Psoas muscle (tissue), 8 donors: ENCODE measurements at places on chromosomes 16 and 17.

- no peak for DNase-seq
Measured at GRCh38 chr16:89828870-89829629, 775 bp downstream of the SPIRE2 start.

DNA sequence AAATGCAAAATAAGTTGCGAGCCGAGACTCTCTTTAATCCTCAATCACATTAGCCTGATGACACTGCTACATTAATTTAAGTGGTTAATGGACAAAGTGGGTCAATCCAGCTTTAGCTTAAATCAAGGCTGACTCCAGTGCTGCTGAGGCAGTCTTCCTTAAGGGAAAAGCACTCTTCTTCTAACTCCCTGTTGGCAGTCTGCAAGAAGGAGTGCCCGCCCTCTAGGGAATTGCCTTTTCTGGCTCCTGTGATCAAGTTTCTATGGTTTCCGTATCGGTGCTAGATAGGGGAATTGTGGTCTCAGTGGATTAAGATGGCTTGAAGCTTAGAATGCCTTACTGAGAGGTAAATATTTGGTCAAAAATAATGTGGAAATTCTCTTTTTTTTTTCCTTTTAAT is 41.0 kb downstream of the HS3ST3B1 start:
- no peak for DNase-seq

- peak; percentile 50 for DNase-seq
Measured at GRCh38 chr16:7653746-7654461, 321.3 kb downstream of the RBFOX1 start.

DNA sequence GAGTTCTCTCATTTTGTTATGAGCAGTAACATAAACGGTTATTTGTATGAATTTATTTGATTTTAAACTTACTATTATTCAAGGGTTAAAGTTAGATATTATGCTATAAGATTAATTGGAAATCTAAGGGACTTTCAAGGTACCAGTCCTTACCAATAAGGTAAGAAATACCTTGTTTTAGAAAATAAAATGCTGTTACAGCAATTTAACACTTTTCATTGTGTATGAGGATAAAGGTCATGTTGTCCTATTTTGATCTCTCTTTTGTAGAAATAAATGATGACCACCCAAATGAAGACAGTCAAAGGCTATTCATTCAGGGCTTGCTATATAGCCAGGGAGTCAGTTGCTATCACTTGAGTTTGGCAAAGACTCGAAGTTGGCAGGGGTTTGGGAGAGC is 1185.9 kb upstream of the GOT2 start:
- DNase-seq, result no peak

- no peak for DNase-seq
Measured at GRCh38 chr16:88287219-88287618, 95.5 kb upstream of the ZNF469 start.

DNA sequence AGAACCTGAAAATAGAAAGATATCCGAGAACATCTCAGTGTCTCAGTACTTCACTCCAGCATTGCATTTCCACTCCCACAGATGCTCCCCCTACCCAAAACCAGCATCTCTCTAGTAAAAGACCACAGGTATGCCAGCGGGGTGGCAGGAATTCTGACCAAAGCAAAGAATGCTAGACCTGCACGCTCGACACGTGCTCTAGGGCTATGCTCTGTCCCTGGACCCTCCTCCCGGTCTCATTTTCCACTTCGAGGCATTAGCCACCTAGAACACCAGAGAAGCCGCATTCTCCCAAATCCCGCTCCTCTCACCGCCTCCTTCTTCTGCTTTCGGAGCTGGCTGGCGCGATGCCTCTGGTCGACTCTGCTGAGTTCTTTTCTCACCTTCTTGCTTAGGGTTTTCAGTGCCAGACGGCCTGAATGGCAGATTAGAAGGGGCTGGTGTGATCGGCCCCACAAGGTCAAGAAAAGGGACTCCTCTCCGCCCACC is 487 bp downstream of the TSR1 start:
- no peak for DNase-seq

GRCh38 chr16:15790458-15790857 is 66.4 kb downstream of the MYH11 start:
- no peak for DNase-seq

DNA sequence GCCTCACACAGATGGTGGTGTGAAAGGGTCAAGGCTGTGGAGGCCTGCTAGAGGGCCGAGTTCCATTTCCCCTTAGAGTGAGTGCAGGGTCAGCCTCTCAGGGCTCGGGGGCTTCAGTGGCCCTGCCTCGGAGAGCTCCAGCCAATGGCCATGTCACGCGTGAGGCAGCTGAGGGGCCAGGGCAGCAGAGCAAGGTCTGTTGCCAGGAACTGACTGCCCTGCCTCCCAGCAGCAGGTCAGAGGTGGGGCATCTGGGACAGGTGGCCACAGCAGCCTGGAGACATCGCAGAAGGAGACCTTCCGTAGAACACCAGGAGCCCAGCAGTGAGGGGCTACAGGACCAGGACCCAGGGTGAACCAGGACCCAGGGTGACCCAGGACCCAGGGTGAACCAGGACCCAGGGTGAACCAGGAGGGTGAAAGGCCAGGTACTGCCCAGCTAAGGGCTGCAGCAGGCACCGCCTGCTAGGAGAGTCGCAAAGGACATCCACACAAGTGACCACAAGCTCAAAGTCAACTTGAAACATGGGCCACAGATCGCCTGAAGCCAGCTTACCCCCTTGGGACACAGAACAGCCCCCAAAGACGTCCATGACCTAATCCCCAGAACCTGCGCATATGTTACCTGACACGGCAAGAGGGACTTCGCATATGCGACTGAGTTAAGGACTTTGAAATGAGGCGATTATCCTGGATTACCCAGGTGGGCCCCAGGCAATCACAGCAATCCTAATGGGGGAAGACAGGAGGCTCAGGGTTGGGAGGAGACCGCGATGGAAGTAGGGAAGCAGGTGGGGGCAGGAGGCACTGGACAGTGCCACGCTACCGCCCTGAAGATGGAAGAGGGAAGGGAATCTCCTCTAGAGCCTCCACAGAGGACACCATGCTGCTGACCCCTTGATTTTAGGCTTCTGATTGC is 4.8 kb upstream of the MEAK7 start:
- no peak for DNase-seq

DNA sequence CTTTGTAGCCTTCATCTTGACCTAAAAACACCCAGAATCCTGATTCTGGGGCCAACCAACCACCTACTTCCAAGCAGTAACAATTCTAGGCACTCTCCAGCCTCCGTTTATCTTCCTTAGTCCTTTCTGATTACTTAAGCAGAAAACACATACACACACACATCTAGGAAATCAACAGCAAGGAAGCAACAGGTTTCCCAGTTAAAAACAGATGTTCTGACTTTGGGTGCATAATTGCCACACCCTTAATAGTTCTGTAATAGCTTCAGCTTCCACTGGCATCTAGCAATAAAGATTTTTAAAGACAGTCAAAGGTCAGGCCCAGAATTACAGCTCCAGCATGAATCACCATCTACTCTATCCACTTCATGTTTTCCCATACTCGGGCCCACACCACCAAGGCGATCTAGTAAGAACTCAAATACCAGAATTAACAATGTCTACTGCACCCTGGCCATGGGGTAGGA is 2.6 kb downstream of the ARHGAP17 start:
- DNase-seq, result no peak

DNA sequence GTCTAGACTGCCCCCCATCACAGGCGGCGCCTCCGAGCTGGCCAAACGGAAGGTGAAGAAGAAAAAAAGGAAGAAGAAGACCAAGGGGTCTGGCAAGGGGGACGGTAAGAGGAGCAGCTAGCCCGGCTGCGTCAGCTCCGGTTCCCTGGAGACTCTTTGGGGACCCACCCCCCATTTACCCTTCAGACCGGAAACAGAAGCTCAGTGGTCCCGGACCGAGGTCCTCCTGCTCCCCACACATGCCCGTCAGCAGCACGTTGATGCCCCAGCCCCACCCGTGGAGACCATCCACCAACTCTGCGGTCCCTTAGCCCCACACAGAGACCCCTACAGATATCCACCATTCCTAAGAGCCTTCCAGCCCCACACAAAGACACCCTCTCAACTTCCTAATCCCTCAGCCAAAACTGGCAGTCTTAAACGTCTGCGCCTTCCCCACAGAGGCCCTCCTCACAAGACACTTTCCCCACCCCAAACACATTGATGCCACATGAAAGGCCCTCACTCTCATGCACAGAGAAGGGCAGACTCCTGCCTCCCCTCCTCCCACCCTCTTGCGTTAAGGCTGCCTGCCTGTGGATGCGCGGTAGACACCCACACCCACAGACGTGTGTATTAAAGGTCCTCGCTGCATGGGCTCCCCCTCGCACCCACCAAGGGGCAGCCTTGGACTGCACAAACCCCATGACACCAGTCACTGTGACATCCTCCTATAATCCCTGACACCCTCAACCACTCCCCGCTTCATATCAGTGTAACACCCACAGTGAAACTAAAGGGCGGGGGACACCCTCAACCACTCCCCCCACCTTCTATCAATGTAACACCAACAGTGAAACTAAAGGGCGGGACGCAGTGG is 58.2 kb upstream of the RPH3AL start:
- DNase-seq, result no peak

- no peak for DNase-seq
Measured at GRCh38 chr16:17509194-17509593, 38.4 kb upstream of the XYLT1 start.

GRCh38 chr16:83685615-83686165 is 122.1 kb upstream of the HSBP1 start:
- no peak for DNase-seq

DNA sequence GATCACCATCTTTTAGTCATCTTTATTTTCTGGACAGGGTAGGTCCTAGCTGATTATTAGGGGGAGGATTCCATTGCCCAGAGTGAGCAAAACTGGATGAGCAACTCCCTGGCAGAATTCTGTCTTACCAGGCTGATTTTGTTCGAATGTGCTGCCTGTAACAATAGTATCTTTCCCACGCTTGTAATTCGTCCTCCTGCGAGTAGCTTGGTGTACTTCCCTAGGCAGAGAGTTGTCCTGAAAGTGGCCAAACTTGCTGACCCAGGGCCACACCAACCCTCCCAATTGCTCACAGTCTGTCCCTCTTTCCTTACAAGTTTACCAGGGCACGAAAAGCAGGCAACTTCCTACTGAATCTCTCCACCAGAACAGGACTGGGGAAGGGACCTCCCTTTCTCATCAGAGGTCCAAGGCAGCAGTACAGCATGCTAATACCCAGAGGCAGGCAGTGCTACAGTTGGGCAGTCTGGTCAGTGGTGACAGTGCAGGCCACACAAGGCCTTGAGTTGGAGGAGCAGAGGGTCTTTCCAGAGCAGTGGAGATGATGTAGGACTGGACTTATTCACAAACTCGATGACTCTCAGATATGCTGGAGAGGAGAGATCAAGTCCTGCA is 67.8 kb upstream of the NLK start:
- no peak for DNase-seq

DNA sequence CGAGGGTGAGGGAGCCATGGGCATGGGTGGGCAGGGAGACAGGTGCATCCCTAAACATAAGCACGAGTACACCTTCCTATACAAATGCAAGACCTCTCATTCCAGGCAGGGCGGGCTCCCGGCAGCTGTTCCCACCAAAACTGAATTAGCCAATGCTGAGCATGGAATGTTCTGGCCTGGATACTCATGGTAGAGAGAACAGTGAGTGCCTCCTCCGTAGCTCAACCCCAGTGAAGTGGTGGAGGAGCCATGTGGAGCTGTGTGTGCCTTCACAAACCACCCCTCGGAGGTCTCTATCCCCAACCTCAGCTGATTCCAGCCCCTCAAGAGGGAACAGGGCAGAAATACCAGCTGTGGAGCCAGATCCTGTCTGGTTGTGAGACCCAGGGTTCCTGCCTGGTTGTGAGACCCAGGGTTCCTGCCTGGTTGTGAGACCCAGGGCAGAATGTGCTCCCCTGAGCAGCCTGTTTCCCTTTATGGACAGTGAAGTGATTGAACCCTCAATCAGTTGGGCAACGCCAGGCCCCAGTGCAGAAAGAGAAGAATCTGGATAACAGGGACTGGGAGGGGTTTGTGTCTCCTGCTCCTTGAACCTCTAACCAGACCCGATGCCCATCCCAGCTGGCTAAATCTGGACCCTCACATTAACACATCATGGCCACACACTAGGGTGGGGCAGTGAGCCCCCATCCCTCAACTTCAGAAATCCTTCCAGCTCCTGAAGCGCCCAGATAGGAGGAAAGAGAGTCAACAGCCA is 2.4 kb upstream of the CDH16 start:
- DNase-seq, result peak; percentile 53
